Lower leg skin (tissue), 4 donors: ENCODE measurements at places on chromosomes 4 and X. TPM values are rescaled to one million over a fixed set of nuclear protein-coding genes. Genes with fewer than 3 reads are reported as not detected.

- DNase-seq, result no peak
Measured at GRCh38 chr4:37802068-37802666, 24.3 kb upstream of the PGM2 start.

Gene CHRDL1
- total RNA-seq, result 17.8 TPM

Gene DUX4
- not detected for total RNA-seq

GRCh38 chrX:34848281-34848680 is 94.3 kb upstream of the FAM47B start:
- no peak for DNase-seq

Gene DGKK
- not detected for total RNA-seq

Gene ERCC6L
- total RNA-seq, result 0.13 TPM

GRCh38 chrX:64192673-64193072 is 12.8 kb downstream of the AMER1 start:
- no peak for DNase-seq

- no peak for DNase-seq
Measured at GRCh38 chr4:111630705-111631104, 514.5 kb upstream of the FAM241A start.

Gene DCAF4L1
- total RNA-seq, result not detected

DNA sequence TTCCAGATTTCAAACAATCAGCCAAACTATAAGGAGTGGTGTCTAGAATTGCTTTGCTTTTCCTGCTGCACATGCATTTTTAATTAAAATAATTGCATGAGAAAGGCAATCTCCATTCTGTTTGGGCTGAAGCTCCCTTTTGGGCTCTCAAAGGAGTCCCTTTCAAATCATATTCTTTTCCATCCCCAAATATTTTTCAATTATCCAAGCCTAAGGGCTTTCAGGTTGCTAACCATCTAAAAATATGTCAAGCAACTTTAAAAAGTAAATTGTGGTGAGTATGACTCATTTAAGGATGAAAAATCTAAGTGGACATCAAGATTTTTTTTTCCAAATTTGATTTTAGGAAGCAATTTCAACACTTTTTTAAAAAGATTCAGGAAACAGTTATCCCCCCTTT is 28.4 kb downstream of the PIR start:
- no peak for DNase-seq

- no peak for DNase-seq
Measured at GRCh38 chr4:156291317-156291716, 337.7 kb upstream of the CTSO start.

GRCh38 chr4:3786196-3786869 is 20.1 kb downstream of the ADRA2C start:
- no peak for DNase-seq

DNA sequence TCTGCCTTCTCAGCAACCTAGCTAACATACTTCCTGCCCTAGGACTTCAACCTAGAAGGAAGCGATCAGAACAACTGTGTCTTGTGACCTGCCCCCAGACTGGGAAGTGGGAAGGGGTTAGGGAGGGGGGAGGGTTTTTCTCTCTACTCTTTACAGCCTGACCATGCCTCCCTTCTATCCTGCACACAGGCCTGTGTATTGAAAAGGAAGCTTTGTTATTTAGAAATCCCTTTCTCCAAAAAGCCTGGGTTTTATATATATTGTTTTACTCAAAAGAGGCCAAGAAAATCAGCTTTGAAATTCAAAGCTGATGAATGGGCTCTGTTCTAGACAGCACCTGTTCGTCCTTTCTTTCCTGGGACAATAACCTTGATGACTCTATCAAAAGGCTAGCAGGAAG is 35.2 kb upstream of the SMS start:
- DNase-seq, result no peak

Gene RGN
- 0.71 TPM for total RNA-seq

Gene SMIM43
- not detected for total RNA-seq

Gene ZNF157
- not detected for total RNA-seq

Gene GYPB
- total RNA-seq, result not detected

Gene TCEAL2
- total RNA-seq, result 0.32 TPM

Gene TRPC5OS
- total RNA-seq, result not detected

- no peak for DNase-seq
Measured at GRCh38 chrX:39689376-39690104, 408.2 kb downstream of the BCOR start.

GRCh38 chr4:136277741-136278140 is 1254.6 kb downstream of the PCDH18 start:
- no peak for DNase-seq

GRCh38 chrX:2596045-2596444 is 95.0 kb upstream of the CD99 start:
- no peak for DNase-seq

Gene DDX3X
- total RNA-seq, result 244 TPM

DNA sequence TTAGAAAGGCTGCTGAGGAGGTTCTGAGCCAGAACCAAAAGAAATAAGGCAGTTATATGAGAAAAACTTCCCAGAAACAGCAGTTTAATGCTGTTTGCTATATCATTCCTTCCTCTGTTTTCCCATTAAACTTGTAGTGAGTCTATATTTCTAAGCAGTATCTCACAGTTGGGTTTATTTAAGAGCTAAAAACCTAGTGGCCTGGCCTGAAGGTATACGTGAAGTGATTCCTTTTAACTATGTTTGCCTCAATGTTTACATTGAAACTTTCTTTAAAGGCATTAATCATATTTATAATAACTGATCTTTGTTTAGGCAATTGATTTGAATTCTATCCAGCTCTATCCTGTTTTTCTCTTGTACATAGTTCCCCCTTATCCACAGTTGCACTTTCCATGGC is 19.1 kb upstream of the RAP1GDS1 start:
- no peak for DNase-seq

DNA sequence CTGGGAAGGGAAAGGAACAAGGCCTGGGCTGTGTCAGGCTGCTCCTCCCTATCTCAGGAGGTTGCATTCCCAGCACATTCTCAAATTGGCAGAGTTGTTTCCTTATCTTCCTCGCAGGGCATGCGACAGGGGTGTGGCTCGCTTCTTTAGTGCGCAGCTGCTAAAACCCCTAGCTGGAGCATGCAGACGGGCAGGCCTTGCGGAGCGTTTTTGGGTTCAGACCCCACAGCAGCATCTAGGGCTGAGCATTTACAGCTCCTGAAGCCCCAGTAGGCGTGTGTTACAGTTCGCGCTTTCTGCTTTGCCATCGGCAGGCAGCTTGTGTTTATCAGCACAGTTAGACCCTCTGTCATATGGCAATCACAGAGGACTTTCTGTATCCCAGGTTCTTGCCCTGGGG is 392.4 kb downstream of the TECRL start:
- no peak for DNase-seq
